Diencephalon (tissue), 1 donor: ENCODE measurements at places on chromosomes 16 and 17. TPM values are rescaled to one million over a fixed set of nuclear protein-coding genes. Genes with fewer than 3 reads are reported as not detected.

SLFN14 gene
- total RNA-seq: 0.23 TPM

IL21R gene
- total RNA-seq: 0.69 TPM

KRT31 gene
- total RNA-seq: 0.23 TPM

SEC14L5 gene
- total RNA-seq: 1.6 TPM

KRT14 gene
- total RNA-seq: not detected

ITGB4 gene
- total RNA-seq: 4.4 TPM

TBC1D3L gene
- 4.6 TPM for total RNA-seq

PLCG2 gene
- 3.9 TPM for total RNA-seq

SLFN12 gene
- 8.8 TPM for total RNA-seq

ZNF286A gene
- total RNA-seq: 108 TPM

MPDU1 gene
- total RNA-seq: 44.1 TPM

NAGS gene
- total RNA-seq: 4.8 TPM

TBX6 gene
- total RNA-seq: 0.23 TPM

MT1H gene
- total RNA-seq: not detected

MYO18A gene
- total RNA-seq: 70.8 TPM

RASL10B gene
- total RNA-seq: 20.3 TPM

PHOSPHO1 gene
- 2.5 TPM for total RNA-seq

RAB11FIP4 gene
- 54.9 TPM for total RNA-seq

SMTNL2 gene
- 5.8 TPM for total RNA-seq

FBXL20 gene
- 26.8 TPM for total RNA-seq

NCOR1 gene
- total RNA-seq: 109 TPM

HOXB7 gene
- not detected for total RNA-seq

SNX20 gene
- total RNA-seq: 0.46 TPM

SRL gene
- total RNA-seq: 0.23 TPM

GP1BA gene
- not detected for total RNA-seq

EXOC7 gene
- 105 TPM for total RNA-seq

FAHD1 gene
- total RNA-seq: 44.3 TPM

KCNJ18 gene
- not detected for total RNA-seq

RTN4RL1 gene
- total RNA-seq: 14.3 TPM

TNFRSF17 gene
- total RNA-seq: 3.9 TPM

AXIN2 gene
- total RNA-seq: 26.5 TPM

ZKSCAN2 gene
- 23.5 TPM for total RNA-seq

STAT5A gene
- total RNA-seq: 3.7 TPM

NME3 gene
- total RNA-seq: 23.8 TPM

FBF1 gene
- total RNA-seq: 22.8 TPM

CHST4 gene
- total RNA-seq: 0.46 TPM

KRT20 gene
- not detected for total RNA-seq
